ENCODE measurements at places on chromosomes 11 and 22.

GRCh38 chr11:125603207-125603606 is 10.6 kb downstream of the STT3A start:
- no peak for DNase-seq

GRCh38 chr22:45083659-45084305 is 74.0 kb upstream of the PHF21B start:
- DNase-seq, result no peak

- DNase-seq, result no peak
Observed at GRCh38 chr22:25122136-25122764, 77.4 kb upstream of the CRYBB3 start.

GRCh38 chr11:11629368-11629767 is 7.6 kb upstream of the GALNT18 start:
- DNase-seq, result no peak

DNA sequence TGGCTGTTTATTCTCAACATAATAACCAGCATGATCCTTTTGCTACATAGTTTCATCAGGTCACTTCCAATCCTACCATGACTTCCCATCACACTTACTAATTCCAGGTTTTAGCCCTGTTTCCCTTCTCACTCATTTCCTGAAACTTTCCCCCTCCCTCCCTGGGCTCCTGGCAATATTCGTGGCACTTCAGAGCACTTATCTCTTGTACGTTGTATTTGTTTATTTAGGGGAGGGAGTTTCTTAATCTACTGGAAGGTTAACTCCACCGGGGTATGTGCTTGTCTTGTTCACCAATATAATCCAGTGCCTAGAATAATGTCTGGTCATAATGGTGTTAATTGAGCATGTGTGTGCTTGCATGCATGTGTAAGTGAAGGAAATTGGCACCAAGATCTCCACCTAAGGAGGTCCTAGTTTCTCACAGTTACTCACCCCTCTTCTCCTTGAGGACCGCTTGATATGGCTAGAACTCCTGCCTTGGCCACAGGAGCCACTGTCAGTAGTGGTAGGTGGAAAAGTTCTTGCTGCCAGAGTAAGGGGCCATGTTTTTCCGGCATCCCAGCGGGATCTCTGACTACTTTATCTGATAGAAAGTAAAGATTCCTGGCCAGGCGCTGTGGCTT is 11.7 kb downstream of the EIF3L start:
- DNase-seq, result no peak

GRCh38 chr11:14232652-14233051 is 126.3 kb downstream of the RRAS2 start:
- DNase-seq, result no peak

- DNase-seq, result no peak
Observed at GRCh38 chr11:77411137-77411707, 62.7 kb downstream of the PAK1 start.

- no peak for DNase-seq
Observed at GRCh38 chr11:56396047-56396446, 16.4 kb upstream of the OR5AL1 start.

DNA sequence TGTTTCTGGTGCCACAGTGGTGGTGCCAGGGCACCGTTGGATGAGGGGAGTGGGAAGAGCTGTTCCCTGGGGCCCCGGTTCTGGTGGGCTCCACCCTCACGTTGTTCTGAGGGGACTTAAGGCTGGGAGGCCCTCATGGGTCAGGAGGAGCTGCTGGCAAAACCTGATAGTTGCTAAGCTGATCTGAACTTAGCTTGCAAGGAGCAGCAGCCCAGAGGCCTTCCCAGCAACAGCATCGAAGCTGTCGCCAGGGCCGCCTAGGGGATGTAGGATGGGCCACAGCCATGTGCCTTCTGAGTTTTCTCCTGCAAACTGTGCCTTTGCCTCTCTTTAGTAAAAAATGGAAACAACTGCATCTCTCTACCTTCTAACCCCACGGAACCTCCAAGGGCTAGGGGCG is 240.2 kb downstream of the TBC1D22A start:
- no peak for DNase-seq

- no peak for DNase-seq
Observed at GRCh38 chr11:134543645-134544044, 131.6 kb upstream of the B3GAT1 start.

- no peak for DNase-seq
Observed at GRCh38 chr11:62999649-63000048, 14.9 kb upstream of the SLC22A6 start.

DNA sequence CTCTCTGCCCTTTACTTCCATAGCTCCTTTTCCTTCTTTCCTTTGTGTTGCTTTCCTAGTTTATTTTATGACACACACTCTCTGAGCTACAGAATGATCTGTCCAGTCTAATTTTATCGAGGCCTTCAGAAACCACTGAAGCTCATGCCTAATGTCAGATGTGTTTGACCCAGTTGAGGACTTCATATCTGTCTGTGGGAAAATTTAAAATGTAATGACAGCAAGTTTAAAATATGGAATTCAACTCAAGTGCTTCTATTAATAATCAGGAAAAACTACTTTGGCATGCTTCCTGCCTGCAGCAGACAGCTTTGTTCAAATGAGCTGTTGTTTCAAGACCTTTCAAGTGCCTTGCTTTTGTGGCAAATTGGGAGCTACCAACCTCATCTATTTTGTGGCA is 261.8 kb upstream of the MTNR1B start:
- DNase-seq, result no peak

GRCh38 chr11:100925935-100926334 is 203.7 kb downstream of the PGR start:
- peak; percentile 79 for DNase-seq

- DNase-seq, result no peak
Observed at GRCh38 chr11:125124618-125124992, 13.2 kb upstream of the TMEM218 start.

- DNase-seq, result peak; percentile 39
Observed at GRCh38 chr11:59706518-59707285, 6.9 kb downstream of the OR10V1 start.

DNA sequence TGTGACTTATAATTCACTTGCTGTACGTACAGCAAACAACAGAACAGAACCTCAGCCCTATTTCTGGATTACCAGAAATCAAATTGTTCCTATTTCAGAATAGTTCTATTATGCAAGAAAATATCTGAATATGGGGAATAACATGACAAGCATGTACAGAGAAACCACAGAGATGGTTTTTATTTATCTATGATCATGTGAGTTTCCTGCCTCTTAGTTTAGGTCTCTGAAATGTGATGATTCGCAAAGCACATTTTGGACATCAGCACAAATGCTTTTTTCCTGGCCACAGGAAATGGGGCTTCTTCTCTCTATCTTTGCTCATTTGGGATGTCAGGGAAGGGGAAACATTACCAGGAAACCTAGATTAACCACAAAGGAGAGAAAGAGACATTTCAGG is 266.7 kb upstream of the CTSC start:
- DNase-seq, result peak; percentile 17

DNA sequence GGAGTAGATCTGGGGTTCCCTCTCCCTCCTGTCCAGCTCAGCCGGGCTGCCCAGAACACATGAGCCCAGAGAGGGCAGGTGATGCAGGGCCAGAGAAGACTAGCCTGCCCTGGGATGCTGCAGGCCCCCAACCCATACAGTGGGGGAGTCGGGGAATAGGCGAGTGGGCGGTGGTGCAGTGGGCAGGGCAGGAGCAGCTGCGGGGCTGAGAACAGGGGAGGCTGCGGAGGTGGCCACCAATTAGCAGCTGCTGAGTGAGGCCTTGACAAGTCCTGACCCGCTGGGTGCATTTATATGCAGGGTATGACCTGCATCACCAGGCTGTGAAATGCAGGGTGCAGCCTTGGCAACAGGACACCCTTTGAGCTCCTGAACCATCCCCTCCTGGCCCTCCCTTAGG is 43.1 kb downstream of the NFAM1 start:
- no peak for DNase-seq

- DNase-seq, result no peak
Observed at GRCh38 chr22:19644314-19645223, 69.7 kb upstream of the SEPTIN5 start.

GRCh38 chr22:27526901-27527300 is 274.7 kb downstream of the MN1 start:
- no peak for DNase-seq

DNA sequence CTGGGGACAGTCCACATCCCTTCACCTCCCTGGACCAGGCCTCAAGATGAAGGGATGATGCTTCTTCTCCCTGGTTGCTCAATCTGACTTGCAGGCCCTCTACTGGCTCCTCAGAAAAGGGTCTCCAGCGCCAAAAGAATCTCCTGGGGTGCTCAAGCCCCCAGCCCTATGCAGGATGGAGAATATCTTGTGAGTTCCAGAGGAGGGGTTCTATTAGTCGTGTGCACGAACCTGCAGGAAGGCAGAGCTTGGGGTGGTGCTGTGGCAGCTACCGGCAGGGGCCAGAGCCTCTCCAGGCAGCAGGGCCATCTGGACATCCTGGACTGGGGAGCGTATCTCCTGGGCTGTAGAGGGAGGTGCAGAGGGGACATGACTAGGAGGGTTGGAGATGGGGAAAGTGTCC is 1339.5 kb downstream of the BRD1 start:
- no peak for DNase-seq

DNA sequence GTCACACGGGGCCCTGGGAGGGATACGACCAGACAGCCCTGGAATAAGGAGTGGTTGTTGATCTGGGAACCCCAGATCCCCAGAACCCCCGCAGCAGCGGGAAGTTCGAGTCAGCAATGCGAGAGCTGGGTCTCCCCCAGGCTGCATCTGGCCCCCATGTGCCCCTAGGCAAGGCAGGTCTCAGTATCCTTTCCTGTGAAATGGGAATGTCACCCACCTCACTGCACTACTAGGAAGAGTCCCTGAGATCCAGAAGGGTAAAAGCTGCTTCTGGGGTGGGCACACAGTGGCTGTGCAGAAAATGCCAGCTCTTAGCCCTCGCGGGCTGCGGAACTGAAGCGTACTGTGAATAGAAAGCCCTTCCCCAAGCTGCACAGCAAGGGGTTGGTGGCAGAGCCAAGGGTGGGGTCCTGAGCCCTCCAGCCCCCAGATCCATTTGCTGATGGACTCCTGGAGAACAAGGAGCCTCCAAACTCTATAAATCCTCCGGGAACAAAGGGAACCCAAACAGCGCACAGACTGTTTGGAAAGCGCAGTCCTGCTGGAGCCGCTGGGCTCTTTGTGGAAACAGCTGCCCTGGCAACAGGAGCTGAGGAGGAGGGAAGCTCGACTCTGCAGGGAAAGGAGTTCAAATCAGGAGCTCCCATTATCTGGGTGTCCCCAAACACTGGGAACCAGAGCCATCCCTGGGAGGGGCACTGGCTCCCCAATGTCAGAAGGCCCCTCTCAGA is 68.2 kb upstream of the SHISAL1 start:
- DNase-seq, result no peak

- DNase-seq, result no peak
Observed at GRCh38 chr22:22425356-22425755, 83.2 kb downstream of the ZNF280B start.

All from skeletal muscle cell (primary cell).